Bladder microvascular endothelial cell (primary cell): ENCODE measurements at places on chromosomes 12 and 14. TPM values are rescaled to one million over a fixed set of nuclear protein-coding genes. Genes with fewer than 3 reads are reported as not detected.

The IKZF4 gene
- total RNA-seq: 0.16 and 0.25 TPM in 2 replicates

The HECTD4 gene
- 13.0 and 42.4 TPM in 2 replicates for total RNA-seq

The HOXC5 gene
- total RNA-seq: not detected in 2 replicates

The CCDC88C gene
- total RNA-seq: 24.8 and 33.9 TPM in 2 replicates

The DAD1 gene
- total RNA-seq: 241 and 322 TPM in 2 replicates

The ADCY6 gene
- total RNA-seq: 24.1 and 66.6 TPM in 2 replicates

The HOXC11 gene
- total RNA-seq: not detected in 2 replicates
